ENCODE measurements at places on chromosomes 1 and 21.

DNA sequence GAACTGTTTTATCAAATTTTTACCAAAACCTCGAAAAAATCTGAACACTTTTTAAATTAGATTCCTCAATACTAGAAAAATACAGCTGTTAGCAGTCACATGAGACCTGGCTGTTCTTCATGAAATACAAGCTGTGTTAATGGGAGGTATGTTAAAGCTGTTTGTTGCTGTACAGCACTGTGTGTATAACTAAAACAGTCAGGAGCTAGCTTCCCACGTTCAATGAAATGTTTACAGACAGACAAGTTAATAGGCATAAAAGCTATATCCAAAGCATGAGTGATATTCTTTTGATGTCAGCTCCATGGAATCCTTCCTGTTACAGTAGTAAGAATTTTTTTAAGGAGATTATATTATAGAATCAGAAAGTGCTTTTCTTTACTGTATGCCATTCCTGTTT lies 223.2 kb upstream of the FOXD3 start:
- no peak for DNase-seq

DNA sequence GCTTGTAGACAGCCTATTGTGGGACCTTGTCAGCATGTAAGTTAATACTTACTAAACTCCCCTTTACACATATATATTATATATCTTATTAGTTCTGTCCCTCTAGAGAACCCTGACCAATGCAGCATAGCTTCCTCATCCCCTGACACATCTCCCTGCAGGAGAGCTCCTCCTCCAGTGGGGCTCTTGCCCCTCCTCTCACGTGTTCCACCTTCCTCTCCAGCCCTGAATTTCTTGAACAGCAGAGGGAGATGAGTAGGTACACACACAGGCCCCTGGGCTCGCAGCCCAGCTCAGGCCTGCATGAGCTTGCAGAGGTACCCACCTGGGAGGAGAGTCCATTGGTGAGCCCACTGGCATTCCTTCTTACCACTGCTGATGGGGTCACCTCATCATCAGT lies 27.3 kb upstream of the GOLT1A start:
- DNase-seq, result no peak

DNA sequence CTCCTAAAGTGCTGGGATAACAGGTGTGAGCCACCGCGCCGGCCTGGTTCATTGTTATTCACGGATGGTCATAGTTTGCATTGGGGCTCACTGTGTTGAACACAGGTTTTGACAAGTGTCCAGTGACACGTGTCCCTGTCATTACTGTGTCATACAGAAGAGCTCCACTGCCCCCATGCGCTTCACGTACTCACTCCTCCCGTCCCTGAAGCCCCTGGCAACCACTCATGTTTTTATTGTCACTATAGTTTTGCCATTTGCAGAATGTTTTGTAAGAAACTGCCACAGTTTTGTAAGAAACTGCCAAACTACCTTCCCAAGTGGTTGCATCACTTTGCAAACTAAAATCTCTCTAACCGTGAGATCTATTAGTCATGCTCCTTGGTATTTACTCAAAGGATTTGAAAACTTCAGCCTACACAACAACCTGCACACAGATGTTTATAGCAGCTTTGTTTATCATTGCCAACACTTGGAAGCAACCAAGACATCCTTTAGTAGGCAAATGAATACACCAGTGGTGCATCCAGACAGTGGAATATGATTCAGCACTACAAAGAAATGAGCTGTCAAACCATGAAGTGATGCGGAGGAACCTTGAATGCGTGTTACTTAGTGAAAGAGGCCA lies 163.2 kb upstream of the COL6A1 start:
- no peak for DNase-seq

- no peak for DNase-seq
Observed at GRCh38 chr1:2345297-2346075, 45.9 kb downstream of the MORN1 start.

GRCh38 chr1:88058205-88058604 lies 625.9 kb upstream of the PKN2 start:
- no peak for DNase-seq

GRCh38 chr1:65845535-65846060 lies 52.9 kb downstream of the PDE4B start:
- no peak for DNase-seq

DNA sequence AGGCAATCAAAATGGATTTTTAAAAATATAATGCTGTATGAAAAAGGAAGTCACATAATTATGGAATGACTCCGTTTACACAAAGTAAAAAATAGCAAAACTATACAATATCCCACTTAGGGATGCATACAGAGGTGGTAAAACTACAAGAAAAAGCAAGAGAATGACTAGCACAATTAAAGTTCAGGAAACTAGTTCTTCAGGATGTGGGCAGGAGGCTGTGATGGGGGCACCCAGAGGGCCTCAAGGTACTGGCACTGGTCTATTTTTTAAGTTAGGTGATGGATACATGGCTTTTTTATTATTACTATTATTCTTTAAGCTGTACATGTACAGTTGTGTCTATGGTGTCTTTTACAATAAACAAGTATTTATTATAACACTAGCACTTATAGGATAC lies 1.4 kb upstream of the ZC3H12A start:
- DNase-seq, result no peak

- no peak for DNase-seq
Observed at GRCh38 chr1:8879464-8879921, 1.0 kb upstream of the ENO1 start.

Data from SW 1271 (cell line).